GM04504 (cell line): ENCODE measurements at places on chromosomes 4 and X.

GRCh38 chr4:107094332-107094731 lies 58.2 kb upstream of the DKK2 start:
- DNase-seq = peak; percentile 11

GRCh38 chrX:123835661-123836371 lies 24.0 kb upstream of the XIAP start:
- DNase-seq = peak; percentile 37

GRCh38 chr4:137367620-137368019 lies 164.7 kb downstream of the PCDH18 start:
- peak; percentile 58 for DNase-seq

- DNase-seq = no peak
Measured at GRCh38 chr4:146063143-146063542, 112.4 kb upstream of the LSM6 start.

DNA sequence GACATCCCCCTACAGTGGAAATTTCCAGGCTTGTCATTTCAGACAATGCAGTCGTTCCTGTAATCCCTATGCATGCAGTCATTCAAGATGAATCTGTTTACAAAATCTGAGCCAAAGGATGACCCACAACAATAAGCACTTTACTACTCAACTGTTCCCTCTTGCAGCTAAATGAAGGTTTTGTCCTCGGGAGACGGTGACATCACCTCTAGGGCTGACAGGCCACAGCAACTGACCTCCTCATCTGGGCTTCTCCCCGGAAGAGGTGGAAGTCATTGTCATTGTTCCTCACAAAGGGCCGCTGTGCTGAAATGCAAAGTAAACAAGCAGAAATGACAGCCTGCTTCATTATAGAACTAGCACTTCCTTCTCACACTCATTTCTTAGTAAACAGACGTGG lies 29.2 kb downstream of the CLRN2 start:
- no peak for DNase-seq

GRCh38 chr4:41360214-41360920 lies 103.6 kb downstream of the UCHL1 start:
- DNase-seq = peak; percentile 35

GRCh38 chr4:90536408-90536807 lies 409.2 kb downstream of the CCSER1 start:
- no peak for DNase-seq

GRCh38 chrX:153876112-153876491 lies 9.9 kb downstream of the L1CAM start:
- DNase-seq = no peak

GRCh38 chrX:81206476-81206875 lies 4.6 kb downstream of the SH3BGRL start:
- DNase-seq = no peak

GRCh38 chrX:136588036-136588435 lies 56.0 kb downstream of the VGLL1 start:
- no peak for DNase-seq

GRCh38 chrX:74389016-74389722 lies 32.1 kb upstream of the SLC16A2 start:
- DNase-seq = no peak

GRCh38 chr4:27921231-27921630 lies 1060.6 kb downstream of the STIM2 start:
- no peak for DNase-seq

- no peak for DNase-seq
Measured at GRCh38 chr4:32136081-32136787, 1416.1 kb downstream of the PCDH7 start.

- DNase-seq = no peak
Measured at GRCh38 chr4:187193141-187193540, 469.5 kb upstream of the FAT1 start.

GRCh38 chr4:8099981-8100464 lies 58.6 kb downstream of the ABLIM2 start:
- no peak for DNase-seq

DNA sequence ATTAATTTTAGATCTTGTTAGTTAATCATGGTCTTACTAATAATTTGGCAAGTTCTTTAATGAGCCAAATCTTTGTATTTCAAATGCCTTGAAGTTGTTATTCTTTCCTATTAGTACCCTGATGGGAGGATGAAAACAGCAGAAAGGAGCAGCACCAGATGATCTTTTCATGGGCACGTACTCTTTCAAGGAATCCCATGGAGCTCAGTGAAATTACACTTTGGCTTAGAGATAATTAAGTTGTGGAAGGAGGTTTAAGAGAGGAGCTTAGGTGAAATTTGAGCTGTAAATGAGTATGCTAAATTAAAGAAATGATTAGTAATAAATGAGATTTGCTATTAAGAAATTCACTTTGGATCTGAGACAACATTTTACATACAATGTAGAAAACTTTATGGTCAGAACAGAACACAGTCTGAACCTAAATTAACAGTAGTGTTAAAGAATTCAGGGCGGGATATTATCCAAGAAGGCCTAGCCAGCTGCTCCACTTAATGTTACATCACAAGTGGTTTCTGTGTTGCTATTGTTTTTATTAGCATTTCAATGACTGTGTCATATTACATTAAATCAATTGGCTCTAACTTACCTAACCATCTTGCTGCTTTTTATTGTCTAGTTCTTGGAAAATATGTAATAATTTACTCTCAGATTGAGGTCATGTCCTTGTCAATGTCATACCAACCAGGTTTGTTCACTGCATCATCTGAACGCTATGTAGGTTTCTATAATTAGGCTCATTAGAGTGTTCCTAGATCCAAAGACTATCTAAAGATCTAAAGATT lies 3.9 kb downstream of the MTHFD2L start:
- peak; percentile 44 for DNase-seq

GRCh38 chrX:123581586-123581985 lies 151.3 kb downstream of the THOC2 start:
- DNase-seq = no peak

GRCh38 chrX:150635952-150636351 lies 57.2 kb upstream of the MTMR1 start:
- peak; percentile 38 for DNase-seq

DNA sequence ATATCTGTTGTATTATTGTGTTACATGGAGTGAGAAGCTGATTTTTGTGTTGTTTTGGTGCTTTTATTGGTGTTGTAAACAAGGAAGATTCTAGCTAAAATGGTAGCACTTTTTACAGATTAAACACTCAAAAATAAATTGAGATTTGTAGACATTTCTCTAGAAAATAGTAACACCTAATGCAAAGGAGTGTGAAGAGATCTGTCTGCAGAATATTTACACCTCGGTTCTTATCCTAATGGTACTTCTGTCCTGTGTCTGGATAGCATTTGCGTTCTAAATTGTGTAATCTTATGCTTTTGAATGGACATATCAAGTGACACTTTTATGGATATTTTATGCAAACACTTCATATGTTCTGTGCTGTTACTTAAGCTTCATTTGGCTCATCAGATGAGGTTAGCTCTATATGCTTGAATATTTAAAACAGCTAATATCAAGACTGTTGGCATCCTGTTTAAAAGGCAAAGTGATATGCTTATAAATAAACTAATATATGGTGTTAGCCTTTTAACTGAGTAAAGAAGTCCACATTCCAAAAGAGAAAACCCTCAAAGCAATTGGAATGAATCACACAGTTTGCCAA lies 6.0 kb downstream of the PCDH7 start:
- no peak for DNase-seq

DNA sequence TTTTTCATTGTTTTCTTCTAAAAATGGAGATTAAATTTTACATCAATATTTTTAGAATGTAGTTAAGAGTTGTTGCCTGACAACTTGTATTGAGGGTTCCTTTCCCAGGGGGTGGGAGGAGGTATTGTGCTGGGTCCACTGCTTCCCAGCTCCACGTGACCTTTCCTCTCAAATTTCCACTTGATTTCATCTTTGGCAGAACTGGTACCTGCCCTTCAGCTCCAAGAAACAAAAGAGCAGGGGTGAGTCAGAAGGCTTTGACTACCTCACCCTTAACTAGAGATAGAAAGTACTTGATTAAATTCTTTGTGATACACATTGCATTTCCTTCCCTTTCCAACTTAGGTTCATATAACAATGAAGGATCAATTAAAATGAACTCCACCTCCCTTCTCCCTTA lies 19.7 kb downstream of the TRIM2 start:
- no peak for DNase-seq

GRCh38 chrX:39162322-39162735 lies 361.1 kb downstream of the MID1IP1 start:
- no peak for DNase-seq

DNA sequence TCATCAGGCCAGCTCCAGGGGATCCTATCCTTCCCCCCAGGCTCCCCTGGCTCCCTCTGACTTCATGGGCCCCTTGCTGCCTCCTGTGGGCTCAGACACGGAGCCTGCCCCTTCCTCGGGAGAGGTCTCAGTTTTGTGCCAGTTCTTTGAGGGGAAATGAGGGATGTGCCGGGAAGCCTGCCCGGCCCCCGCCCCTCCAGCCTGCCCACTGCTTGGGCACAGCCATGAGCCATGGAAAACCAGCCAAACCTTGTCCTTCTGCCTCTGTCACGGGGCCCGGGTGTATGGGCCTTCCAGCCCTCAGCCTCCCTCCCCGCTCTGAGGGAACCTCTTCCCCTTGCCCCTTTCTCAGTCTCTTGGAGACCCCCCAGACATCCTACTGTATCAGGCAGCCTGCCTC lies 6.8 kb downstream of the BGN start:
- DNase-seq = no peak

DNA sequence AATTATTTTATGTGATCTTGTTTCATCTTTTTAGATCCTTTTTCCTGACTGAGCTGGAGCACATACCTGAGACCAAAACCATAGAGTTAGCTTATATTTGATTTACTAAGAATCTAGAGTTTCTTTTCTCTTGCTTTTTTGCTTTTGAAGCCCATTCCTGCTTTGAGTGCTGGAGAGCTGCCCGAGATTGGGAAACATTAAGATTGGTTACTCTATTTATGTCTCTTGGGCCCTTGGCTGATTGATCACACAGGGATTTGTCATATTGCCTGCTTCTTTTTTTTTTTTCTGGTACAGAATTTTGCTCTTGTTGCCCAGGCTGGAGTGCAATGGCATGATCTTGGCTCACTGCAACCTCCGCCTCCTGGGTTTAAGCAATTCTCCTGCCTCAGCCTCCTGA lies 73.9 kb downstream of the REPS2 start:
- DNase-seq = no peak

- DNase-seq = no peak
Measured at GRCh38 chr4:39648827-39649558, 10.3 kb upstream of the SMIM14 start.

DNA sequence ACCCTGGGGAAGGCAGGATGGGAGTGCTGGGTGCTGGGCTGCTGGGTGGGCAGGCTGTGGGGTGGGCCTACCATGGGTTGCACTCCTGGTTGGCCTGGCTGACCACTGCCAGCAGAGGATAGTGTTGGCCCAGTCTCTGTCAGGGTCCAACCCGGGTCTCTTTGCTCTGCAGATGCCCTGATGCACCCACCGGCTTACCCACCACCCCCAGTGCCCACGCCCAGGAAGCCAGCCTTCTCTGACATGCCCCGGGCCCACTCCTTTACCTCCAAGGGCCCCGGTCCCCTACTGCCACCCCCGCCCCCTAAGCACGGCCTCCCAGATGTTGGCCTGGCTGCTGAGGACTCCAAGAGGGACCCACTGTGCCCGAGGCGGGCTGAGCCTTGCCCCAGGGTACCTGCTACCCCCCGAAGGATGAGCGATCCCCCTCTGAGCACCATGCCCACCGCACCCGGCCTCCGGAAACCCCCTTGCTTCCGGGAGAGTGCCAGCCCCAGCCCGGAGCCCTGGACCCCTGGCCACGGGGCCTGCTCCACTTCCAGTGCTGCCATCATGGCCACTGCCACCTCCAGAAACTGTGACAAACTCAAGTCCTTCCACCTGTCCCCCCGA lies 14.2 kb upstream of the ADD1 start:
- DNase-seq = no peak

DNA sequence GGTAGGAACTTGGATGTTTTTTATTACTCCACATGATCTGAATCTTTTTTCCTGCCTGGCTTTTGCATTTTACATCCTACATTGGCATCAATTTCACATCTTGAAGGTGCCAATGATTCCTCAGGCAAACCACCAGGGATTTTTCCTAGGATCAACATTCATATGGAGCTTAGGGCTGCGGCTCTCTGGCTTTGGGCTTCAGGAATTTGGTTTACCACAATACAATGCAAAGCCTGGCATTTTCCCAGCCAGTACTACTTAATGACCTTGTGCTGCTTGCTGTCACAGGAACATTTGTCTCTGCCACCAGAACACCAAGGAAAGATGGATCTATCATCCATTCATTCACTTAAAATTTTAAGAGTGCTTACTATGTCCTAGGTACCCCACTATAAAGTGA lies 180.7 kb downstream of the PDGFC start:
- peak; percentile 53 for DNase-seq

DNA sequence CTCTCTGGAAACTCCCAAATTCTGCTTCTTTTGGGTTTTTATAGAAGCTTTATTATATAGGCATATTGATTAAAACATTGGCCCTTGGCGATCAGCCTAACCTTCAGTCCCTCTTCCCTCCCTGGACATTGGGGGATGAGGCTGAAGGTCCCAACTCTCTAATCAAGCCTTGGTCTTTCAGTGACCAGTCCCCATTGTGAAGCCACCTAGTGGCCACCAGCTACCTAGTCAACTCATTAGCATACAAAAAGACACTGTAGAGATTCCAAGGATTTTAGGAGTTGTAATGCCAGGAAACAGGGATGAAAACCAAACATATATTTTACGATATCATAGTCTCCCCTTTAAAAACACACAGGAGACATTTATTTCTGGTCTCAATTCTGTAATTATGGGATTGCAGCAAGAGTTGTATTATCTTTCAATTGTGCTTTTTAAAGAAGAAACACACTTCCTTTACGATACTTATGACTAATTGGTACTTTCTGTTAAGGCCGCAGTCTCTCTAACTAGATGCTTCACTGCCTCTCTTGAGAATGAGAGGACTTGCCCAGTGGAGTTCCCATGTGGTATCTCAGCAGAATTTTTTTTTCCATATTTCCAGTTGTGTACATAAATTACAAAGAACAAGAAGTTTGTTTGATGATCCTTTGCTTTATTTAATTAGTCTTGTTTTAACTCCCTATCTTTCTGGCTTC lies 58.2 kb downstream of the WDR17 start:
- peak; percentile 1 for DNase-seq

GRCh38 chr4:5156682-5157081 lies 105.4 kb downstream of the STK32B start:
- DNase-seq = peak; percentile 28

GRCh38 chrX:74949717-74950116 lies 24.5 kb upstream of the NEXMIF start:
- DNase-seq = no peak

DNA sequence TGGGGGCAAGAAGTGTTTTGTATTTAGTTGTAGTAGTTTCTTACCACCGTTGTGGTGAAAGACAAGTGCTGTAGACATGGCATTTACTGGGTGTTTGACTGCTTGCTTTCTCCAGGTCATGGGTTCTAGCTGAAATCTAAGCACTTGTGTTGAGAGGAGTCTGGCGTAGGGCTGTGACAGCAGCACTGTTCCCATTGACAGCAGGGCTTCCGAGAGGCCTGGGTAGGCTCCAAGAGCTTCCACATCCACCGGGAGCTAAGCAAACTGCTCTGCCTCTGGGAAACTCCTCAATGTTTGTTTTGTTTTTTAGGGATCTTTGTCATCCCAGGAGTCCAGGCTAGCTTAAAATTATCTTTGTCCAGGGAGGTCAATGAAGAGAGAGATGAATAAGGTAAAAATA lies 44.3 kb downstream of the BMPR1B start:
- DNase-seq = no peak

GRCh38 chr4:184818216-184818564 lies 7.6 kb downstream of the ACSL1 start:
- DNase-seq = no peak
